ENCODE measurements at places on chromosomes 16 and 17.

DNA sequence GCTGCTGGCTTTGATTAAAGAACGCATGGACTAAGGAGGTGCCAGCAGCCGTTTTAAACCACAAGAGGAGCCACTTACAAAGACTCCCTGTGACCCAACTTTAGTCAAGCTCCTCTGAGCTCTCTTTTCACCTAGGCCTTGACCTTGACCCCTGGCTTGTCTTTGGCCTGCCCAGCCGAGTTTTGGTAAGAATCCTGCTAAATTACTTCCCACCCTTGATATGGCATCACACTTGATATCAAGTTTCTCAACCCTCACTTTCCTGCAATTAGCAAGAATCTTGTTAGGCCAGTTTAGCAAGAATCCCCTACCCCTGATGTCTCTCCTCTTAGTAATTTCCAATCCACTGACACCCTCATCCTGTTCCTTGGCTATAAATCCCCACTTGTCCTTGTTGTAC is 232.8 kb upstream of the SALL1 start:
- no peak for DNase-seq

GRCh38 chr17:42399121-42399520 is 10.9 kb upstream of the STAT3 start:
- DNase-seq: no peak

- DNase-seq: no peak
Observed at GRCh38 chr17:17525311-17525710, 29.1 kb upstream of the RASD1 start.

DNA sequence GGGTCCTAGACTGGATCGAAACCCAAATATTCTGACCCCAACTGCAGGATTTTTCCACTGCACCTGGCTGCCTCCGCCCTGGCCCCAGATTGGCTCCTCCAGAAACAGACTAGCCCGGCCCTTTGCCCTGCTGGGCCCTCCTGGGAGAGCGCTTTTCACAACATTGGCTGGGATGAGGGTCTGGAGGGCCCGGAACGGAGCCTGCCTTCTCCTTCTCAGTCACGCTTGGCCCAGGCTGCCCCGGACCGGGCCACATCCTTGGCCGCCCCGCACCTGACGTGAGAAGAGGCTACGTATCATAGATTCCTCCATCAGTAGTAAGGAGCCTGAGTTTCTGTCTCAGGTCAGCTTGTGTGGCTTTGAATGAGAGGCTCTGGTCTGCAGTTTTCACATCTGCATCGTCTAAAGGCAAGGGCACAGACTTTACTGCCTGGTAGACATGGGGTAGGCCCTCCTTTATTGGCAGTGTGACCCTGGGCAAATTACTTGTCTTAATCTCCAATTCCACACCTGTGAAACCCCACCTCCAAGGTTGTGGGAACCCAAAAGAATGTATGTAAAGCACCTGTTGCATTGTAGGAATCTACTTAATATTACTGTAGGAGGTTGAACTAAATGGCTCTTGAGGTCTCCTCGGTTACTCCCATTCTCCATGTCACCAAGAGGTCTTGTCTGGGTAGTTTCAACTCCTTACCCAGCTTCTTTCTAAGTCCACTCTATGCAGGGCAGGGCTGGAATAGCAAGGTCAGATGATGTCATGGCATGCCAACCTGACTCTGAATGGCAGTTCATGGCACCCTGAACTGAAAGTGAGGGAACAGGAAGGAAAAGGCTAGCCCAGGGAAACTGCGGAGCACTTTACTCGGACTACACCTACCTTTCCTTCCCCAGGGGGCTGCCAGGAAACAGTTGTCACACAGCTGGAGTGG is 661 bp downstream of the LRRC3C start:
- no peak for DNase-seq

Measured in SK-N-DZ (cell line).